ENCODE measurements at places on chromosomes 7 and 10. TPM values are rescaled to one million over a fixed set of nuclear protein-coding genes. Genes with fewer than 3 reads are reported as not detected.

DNA sequence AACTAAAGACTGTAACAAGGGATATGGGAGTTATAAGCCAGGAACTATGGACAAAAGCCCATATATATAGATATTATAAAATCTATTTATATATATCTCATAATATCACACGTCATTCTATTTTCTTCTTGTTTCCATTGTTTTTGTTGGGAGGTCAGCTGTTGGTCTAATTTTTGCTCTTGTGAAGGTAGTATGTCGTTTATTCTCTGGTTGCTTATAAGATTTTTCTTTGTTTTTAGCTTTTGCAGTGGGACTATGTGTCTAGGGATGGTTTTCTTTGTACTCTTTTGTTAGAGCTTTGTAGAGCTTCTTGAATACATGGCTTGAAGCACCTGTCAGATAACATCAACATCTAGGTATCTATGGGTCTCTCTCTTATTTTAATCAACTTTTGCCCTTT lies 14.0 kb downstream of the ARL4A start:
- DNase-seq = no peak

- no peak for DNase-seq
Observed at GRCh38 chr10:99520847-99521764, 11.6 kb upstream of the NKX2-3 start.

- no peak for DNase-seq
Observed at GRCh38 chr10:13219685-13220670, 14.2 kb downstream of the UCMA start.

DNA sequence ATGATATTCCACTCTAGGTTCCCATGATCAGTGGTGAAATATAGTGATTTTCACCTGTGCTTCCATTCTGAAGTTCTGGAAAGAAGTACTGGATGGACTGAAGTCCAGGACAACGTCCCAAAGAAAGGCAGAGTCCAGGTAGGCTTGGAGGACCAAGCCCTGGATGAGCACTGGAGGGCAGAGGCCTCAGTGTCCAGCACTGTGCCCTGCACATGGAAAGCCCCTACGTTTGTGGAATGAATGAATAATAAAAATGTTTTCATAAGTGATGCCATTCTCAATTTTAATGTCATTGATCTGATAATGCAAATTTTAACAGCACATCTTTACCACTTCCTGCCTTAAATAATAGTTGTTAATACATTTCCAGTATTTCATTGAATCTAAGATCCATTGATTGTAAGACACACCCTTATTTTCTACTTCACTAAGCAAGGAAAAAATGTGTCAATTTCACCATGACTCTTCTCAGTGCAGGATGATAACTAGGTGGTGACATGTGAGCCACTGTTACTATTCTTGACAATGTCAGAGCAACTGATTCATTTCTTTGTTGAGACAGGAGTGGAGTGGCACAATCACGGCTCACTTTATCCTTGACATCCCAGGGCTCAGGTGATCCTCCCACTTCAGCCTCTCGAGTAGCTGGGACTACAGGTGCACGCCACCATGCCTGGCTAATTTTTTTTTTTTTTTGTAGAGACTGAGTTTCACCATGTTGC lies 35.2 kb downstream of the ZNF783 start:
- no peak for DNase-seq

Gene VWC2
- total RNA-seq = 0.08 TPM
